Pons (tissue), 1 donor: ENCODE measurements at places on chromosomes 6 and 20.

DNA sequence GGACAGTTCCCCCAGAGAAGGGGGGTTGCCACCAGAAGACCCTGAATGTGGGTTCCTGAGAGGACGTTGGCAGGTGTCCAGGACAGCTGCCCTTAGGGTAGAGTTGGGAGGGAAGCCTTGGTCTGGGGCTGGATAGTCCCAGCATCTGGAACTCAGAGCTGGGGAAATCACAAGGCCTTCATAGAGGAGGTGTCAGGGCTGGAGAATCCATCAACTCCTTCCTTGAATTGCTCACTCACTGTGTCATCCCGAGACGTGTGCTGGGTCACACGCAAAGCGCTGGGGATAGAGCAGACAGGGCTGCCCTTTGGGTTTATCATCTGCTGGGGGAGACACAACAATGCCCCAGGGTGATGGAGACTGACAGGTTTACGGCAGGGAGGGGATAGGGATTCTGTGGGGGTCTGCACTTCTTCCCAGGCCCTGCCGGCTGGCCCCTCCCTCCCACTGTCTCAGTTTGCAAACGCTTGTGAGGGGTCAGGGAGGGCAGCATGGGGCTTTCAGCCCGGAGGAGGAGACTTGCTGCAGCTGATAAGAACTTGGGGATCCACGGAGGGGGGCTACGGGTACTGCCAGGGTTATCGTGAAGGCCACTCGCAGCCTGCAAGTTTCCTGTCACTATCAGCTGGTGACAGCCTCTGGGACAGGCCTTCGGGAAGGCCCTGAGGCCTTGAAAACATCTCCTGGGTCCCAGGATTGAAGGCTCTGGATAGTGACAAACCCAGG, 18.6 kb downstream of the RBM38 start:
- DNase-seq, result no peak

DNA sequence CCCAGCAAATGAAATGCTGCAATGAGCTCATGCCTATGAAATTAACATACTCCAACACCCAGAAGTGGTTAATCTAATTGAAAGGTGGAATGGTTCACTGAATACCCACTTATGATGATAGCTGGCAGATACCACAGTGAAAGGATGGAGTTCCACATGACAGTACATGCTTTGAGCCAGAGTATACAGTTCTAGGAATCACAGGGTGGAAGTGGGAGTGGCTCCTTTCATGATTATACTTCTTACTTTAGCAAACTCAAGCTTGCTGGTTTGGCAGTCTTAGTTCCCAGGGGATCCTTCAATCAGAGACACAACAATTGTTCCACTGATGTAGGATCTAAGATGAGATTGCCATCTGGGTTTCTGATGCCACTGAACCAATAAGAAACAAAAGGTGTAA, 21.5 kb downstream of the CD164 start:
- DNase-seq, result no peak

- no peak for DNase-seq
Observed at GRCh38 chr20:51305316-51306052, 237.0 kb downstream of the NFATC2 start.

GRCh38 chr20:47960769-47961541, 175.7 kb upstream of the SULF2 start:
- no peak for DNase-seq

DNA sequence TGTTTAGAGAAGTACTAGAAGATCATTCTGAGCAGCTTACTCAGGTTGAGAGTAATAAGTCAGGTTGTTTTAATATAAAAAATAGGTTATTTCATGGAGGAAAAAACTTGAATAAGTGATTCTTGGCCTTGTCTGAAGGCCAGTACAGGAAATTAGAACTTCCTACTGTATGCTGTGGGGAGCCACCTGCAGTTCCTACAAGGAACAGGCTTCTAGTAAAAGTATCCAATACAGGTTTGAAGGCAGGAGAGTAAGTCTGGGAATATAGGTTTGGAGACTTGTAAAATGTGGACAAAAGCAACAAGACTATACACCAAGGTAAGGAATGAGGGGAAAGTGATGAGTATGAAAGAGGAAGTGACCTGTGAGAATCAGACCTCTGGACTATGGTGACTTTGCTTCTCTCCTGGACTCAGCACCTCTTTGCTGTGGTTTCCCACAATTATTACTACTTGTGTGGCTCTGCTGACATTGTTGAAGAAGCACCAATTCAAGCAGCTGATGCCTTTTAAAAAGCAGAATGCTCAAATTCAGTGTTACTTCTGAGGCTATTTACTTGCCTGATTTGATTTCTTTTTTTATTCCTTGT, 278.6 kb downstream of the TBC1D7 start:
- DNase-seq, result no peak

- peak; percentile 22 for DNase-seq
Observed at GRCh38 chr6:24574809-24575208, 71.2 kb downstream of the KIAA0319 start.

DNA sequence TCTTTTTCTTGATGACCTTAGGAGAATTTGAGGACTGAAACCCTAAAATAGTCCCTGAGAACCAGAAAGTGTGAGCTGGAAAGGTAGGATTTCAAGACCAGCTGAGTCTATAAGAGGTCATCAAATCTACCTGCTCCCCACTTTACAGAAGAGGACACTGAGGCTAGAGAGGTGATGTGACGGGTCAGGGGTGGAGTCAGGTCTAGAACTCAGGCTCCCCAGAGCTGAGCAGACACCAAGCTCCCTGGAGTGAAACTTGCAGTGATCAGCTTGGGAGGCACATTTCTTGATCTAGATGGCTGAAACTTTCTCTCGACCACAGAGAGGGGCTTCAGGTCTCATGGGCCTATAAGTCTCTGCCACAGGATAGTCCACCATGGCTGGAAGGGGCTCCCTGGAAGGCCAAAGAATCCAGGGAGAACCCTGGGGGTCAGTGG, 55.1 kb downstream of the HNF4A start:
- no peak for DNase-seq

DNA sequence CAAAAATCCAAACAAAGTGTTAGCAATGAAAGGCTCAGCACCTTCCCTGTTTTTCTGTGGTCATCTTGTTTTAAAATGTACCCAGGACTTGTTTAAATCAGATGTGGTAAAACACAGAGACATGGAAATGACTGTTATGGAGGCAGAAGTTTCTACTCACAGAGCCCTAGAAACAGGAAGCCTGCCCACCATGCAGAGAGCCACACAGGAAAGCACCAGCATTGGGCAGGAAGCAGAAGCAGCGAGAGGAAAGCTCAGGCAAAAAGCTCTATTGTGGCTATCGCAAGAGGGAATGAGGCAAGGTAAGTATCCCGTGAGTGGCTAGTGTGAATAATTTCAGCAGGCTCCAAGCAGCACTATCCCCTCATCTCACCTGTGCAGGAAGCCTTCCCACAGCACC, 42.8 kb downstream of the GPR6 start:
- no peak for DNase-seq

GRCh38 chr6:92117800-92118199, 1301.6 kb downstream of the EPHA7 start:
- DNase-seq, result no peak

DNA sequence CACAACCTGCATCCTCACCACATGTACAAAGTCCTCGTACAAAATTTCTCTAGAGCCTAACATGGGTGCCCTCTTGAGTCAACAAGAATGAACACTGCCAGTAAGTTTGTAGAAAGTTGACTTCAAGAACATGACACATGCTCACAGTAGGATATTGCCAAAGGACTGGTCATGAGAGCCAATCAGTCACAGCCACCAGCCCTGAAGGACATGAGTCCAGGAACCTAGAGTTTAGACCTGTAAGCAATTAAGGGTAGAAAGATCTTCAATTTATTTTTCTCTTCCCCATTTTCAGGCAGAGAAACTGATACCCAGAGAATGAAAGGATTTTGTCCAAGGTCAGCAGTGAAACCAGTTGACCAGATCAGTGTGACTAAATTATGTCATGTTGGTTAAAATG, 96.1 kb downstream of the MAFB start:
- DNase-seq, result no peak

DNA sequence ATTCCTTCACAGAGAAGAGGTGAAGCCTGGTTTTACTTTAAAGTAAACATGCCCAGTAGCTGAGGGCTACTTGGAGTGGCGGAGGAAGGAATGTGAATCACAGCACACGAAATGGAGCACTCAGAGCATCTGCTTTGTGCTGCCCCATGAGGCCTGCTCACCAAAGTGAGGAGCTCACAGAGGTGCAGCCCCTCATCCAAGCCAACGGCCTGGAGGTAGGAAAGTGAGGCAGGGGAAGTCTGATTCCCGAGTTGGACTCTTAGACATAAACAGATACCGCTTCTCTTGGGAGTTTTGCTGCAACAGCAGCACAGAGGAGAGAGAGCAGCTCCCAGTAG, 3.6 kb downstream of the YTHDF1 start:
- DNase-seq, result no peak

DNA sequence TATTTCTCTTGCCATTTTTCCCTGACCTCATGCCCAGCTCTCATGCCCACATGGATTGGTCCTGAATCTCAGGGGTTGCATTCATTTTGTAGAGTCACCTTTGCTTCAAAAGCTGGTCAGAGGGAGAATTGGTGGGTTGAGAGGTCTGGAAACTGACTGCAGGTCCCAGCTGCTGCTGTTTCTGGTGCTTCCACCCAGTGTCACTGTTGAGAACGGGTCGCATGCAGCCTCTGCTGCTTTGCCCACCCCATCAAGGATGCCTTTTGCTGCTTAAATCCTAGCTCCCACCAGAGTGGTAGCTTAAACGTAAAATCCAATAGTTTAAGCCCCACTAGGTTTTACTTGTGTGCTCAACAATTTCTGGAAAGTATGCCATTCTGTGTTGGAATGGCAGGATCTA, 211.4 kb upstream of the TSHZ2 start:
- DNase-seq, result no peak

DNA sequence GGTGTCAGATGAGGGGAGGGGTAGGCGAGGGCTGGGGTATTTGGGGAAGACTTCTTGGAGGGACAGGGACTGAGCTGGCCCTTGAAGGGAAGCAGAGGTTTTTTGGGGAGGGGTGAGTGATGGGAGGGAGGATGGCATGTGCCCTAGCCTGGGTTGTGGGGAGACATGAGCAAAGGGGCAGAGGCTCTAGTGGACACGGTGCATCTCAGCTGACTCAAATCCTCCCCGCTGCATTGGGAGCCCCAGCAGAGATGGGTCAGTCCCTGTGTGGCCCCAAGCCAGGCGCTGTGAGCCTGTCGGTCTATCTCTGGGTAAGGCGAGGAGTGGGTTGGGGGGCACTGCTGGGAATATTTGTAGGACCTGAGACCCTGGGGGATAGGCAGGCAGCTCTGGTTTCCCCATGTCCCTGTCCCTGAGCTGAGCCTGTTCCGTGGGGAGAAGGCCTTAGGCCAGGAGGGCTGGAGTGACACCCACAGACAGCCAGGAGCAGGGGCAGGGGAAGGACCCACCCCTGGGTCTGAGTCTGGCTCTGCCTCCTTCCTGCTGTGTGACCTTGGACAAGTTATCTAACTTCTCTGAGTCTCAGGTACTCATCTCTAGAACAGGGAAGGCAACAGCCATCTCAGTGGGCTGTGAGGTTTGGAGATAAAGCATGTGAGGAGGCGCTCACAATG, 36.0 kb downstream of the SPDEF start:
- no peak for DNase-seq

- DNase-seq, result no peak
Observed at GRCh38 chr6:97189767-97190166, 93.2 kb downstream of the MMS22L start.

DNA sequence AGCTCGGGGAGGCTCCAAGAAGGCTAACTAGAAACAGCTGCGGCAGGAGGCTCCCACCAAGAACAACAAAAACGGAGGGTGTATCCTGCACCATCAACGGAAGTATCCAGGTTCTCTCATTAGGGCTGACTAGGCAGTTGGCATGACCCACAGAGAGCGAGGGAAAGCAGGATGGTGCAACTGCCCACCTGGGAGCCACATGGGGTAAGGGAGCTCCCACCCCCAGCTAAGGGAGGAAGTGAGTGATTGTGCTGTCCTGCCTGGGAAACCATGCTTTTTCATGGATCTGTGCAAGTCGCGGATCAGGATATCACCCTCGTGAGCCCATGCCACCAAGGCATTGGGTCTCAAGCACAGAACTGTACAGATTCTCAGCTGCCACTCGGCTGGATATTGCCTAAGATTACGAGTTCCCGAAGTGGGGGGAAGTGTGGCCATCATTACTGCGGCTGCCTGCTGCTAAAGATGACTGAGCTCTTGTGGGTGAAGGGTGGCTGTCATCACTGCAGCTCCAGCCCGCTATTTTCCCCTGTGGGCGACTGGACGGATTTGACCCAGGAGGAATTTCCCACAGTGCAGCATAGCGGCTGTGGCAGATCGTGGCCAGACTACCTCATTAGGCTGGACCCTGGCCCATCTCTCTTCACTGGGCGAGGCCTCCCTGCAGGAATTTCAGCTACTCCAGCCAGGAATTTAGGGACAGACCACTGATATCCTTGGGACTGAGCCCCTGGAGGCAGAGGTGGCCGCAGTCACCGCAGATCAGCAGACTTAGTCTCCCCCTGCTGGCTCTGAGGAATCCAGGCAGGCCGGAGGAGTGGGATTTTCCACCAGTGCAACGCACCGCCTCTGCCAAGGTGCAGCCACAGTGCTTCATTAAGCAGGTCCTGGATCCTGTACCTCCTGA, 515.7 kb downstream of the FRK start:
- no peak for DNase-seq

GRCh38 chr20:60669211-60669610, 582.9 kb upstream of the CDH4 start:
- DNase-seq, result no peak

- no peak for DNase-seq
Observed at GRCh38 chr6:122710908-122711635, 68.4 kb upstream of the FABP7 start.

- DNase-seq, result no peak
Observed at GRCh38 chr6:54248994-54249393, 59.2 kb upstream of the TINAG start.

DNA sequence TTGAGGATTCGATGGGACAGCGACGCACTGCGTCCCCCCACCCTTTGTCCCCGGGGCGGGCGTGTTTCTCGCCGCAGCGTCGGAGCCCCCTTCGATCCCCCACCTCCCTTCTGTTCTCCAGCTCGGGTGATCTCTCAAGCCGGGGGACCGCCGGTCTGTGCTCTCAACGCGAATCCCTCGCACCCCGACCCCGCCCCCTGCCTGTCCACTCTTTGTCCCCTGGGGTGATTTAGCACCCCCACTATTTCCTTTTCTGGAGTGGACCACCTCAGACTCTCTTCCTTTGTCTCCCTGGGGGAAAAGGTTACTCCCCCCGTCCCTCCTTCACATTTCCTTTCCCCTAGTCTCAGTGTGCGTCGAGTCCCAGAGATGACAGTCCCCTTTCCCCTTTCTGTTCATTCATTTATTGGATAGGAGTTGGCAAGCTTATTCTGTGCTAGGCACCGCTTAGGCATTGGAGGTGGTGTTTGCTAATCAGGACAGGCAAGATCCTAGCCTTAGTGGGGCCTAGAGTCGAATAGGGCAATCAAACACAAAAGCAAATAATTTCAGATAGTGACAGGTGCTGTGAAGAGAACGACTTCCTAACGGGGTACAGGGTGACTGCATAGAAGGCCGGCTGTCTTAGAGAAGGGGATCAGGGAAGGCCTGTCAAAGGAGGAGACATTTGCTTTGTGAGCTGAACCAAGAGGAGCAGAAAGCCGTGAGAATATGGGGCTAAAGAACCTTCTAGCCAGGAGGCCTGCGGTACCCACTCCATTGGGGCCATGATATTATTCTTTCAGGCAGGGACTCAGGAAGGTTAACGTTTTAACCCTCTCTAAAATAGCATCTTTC, 741 bp downstream of the PTPN1 start:
- peak; percentile 29 for DNase-seq

- DNase-seq, result no peak
Observed at GRCh38 chr6:148711833-148712654, 34.8 kb upstream of the UST start.

- DNase-seq, result no peak
Observed at GRCh38 chr6:144008846-144009245, 787 bp upstream of the PLAGL1 start.

GRCh38 chr6:152167641-152168603, 360.4 kb downstream of the ESR1 start:
- DNase-seq, result no peak

GRCh38 chr6:155021680-155022079, 26.6 kb downstream of the TIAM2 start:
- DNase-seq, result no peak
